ENCODE measurements at places on chromosomes 12 and 14. TPM values are rescaled to one million over a fixed set of nuclear protein-coding genes. Genes with fewer than 3 reads are reported as not detected.

Gene PIWIL1
- 0.01 TPM for polyA plus RNA-seq

Gene SRRM4
- 0.06 TPM for polyA plus RNA-seq

Gene NRXN3
- 1.1 TPM for polyA plus RNA-seq

Gene KLRF1
- 2.3 TPM for polyA plus RNA-seq

Gene SYCP3
- polyA plus RNA-seq, result 0.07 TPM

Gene KCNK13
- 0.59 TPM for polyA plus RNA-seq

Gene DPPA3
- polyA plus RNA-seq, result not detected

Gene CCDC38
- 0.01 TPM for polyA plus RNA-seq

Gene PROX2
- polyA plus RNA-seq, result not detected

Gene SPX
- polyA plus RNA-seq, result 11.2 TPM

Gene PTPN21
- 9.7 TPM for polyA plus RNA-seq

Gene TMCC3
- polyA plus RNA-seq, result 2.6 TPM

Gene SERPINA5
- polyA plus RNA-seq, result 2.0 TPM

Gene AHNAK2
- 4.0 TPM for polyA plus RNA-seq

Gene NKX2-1
- not detected for polyA plus RNA-seq

All from heart right ventricle (tissue), 16 donors.